Lower lobe of right lung (tissue), 2 donors: ENCODE measurements at places on chromosomes 7 and 10. TPM values are rescaled to one million over a fixed set of nuclear protein-coding genes. Genes with fewer than 3 reads are reported as not detected.

Gene ZNF716
- not detected for total RNA-seq

Gene NUDT13
- total RNA-seq = 2.8 TPM

Gene NUTM2B
- 2.5 TPM for total RNA-seq

DNA sequence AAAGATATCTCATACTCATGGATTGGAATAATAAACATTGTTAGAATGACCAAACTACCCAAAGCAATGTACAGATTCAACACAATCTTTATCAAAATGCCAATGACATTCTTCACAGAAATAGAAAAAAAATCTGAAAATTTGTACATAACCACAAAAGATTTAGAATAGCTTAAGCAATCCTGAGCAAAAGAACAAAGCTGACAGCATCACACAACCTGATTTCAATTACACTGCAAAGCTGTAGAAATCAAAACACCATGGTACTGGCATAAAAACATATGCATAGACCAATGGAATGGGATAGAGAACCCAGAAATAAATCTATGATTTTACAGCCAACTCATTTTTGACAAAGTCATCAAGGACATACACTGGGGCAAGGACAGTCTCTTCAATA, 130.0 kb upstream of the TMEM72 start:
- H3K27me3 ChIP-seq = no peaks in the 10 kb centered on the region
- no peak overlapping the region for H3K4me3 ChIP-seq
- DNase-seq = no peak
- H3K4me1 ChIP-seq = no peaks in the 10 kb centered on the region

- DNase-seq = no peak
- peak overlapping the region; percentile 74 for H3K27ac ChIP-seq
- H3K36me3 ChIP-seq = no peaks in the 10 kb centered on the region
- peaks cover 32% of the 10 kb centered on the region for H3K4me1 ChIP-seq
- H3K27me3 ChIP-seq = no peaks in the 10 kb centered on the region
These were observed 126.5 kb upstream of the JCAD start for GRCh38 chr10:30185916-30186315.

DNA sequence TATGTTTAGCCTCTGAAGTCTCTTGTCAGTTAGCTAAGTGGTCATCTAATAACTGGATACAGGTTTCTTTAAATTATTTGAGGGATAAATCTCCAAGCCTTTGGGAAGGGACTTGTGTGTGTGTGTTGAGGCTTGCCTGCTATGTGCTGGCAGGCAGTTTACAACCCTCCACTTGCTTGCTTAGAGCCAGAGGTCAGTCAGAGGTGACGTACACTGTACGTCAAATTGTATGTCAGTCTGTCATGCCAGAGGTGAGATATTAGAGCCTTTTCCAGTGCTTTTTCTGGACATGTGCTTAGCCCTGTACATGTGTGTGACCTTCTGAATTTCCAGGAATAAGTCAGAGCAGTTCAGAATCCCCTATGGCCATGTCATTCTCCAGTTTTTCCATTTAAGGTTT, 438.9 kb downstream of the SDK1 start:
- H3K4me1 ChIP-seq = no peaks in the 10 kb centered on the region
- H3K36me3 ChIP-seq = no peaks in the 10 kb centered on the region
- no peak for DNase-seq
- H3K27me3 ChIP-seq = no peaks in the 10 kb centered on the region

GRCh38 chr7:150572496-150572895, 5.3 kb downstream of the GIMAP4 start:
- H3K27ac ChIP-seq = no peak overlapping the region
- no peak overlapping the region for H3K4me3 ChIP-seq
- no peaks in the 10 kb centered on the region for H3K27me3 ChIP-seq
- peaks cover 13% of the 10 kb centered on the region for H3K4me1 ChIP-seq
- DNase-seq = no peak

- H3K4me3 ChIP-seq = no peak overlapping the region
- H3K27me3 ChIP-seq = no peaks in the 10 kb centered on the region
- H3K36me3 ChIP-seq = no peaks in the 10 kb centered on the region
- no peak for DNase-seq
- peaks cover 7% of the 10 kb centered on the region for H3K4me1 ChIP-seq
These were observed 74.0 kb downstream of the ADCY1 start for GRCh38 chr7:45647967-45648670.

DNA sequence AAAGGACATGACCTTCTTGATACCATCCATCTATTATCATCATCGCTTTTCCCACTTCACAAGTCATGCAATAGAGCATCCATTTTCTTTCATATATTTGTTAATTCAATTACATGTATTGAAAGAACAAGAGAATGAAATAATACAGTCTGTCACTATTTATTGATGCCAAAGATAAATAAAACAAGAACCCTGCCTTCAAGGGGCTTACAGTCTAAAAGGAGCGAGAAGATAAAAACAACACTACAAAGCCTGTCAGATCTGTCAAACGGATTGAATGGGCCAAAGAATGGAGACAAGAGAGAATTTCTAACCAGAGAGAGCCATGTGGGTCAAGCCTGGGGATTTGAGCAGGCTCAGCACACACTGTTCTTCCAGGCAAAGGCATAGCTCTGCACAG, 15.9 kb downstream of the CPA5 start:
- H3K4me3 ChIP-seq = no peak overlapping the region
- no peak for DNase-seq
- no peak overlapping the region for H3K27ac ChIP-seq
- H3K36me3 ChIP-seq = no peaks in the 10 kb centered on the region
- peaks cover 14% of the 10 kb centered on the region for H3K4me1 ChIP-seq
- H3K27me3 ChIP-seq = no peaks in the 10 kb centered on the region

GRCh38 chr7:139775829-139776266, 1.9 kb downstream of the HIPK2 start:
- peak overlapping the region; percentile 83 for H3K4me3 ChIP-seq
- no peaks in the 10 kb centered on the region for H3K27me3 ChIP-seq
- peak overlapping the region; percentile 93 for H3K27ac ChIP-seq
- peak; percentile 60 for DNase-seq
- H3K4me1 ChIP-seq = peaks cover 54% of the 10 kb centered on the region
- H3K36me3 ChIP-seq = no peaks in the 10 kb centered on the region
